ENCODE measurements at places on chromosomes 5 and 9.

DNA sequence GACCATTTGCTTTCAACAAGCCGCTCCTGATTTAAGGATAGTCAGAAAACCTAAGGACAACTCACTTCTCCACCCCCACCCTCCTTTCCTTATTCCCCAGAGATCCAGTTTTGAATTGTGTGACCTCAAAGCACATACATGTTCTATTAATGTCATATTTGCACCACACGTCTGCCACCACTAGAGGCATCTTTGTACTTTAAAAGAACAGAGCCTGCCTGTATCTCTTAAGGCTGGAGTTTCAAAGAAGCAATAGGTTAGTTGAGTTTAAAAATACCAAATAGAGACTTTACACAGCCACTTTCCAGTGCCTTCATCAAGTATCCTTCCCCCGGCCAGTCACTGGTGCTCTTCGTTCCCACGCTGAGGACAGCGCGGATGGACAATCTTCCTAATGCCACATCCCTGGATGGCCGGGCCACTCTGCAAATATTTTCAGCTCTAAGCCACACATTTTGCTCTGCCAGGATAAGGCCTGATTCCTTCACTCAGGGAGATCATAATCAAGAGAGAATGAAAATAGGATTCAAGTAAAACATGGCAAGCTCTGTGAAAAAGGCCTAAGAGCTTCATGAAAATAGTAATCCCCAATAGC, 146.3 kb downstream of the SNCAIP start:
- peak; percentile 7 for DNase-seq

- no peak for DNase-seq
Observed at GRCh38 chr5:151432210-151432609, 15.2 kb upstream of the SLC36A1 start.

DNA sequence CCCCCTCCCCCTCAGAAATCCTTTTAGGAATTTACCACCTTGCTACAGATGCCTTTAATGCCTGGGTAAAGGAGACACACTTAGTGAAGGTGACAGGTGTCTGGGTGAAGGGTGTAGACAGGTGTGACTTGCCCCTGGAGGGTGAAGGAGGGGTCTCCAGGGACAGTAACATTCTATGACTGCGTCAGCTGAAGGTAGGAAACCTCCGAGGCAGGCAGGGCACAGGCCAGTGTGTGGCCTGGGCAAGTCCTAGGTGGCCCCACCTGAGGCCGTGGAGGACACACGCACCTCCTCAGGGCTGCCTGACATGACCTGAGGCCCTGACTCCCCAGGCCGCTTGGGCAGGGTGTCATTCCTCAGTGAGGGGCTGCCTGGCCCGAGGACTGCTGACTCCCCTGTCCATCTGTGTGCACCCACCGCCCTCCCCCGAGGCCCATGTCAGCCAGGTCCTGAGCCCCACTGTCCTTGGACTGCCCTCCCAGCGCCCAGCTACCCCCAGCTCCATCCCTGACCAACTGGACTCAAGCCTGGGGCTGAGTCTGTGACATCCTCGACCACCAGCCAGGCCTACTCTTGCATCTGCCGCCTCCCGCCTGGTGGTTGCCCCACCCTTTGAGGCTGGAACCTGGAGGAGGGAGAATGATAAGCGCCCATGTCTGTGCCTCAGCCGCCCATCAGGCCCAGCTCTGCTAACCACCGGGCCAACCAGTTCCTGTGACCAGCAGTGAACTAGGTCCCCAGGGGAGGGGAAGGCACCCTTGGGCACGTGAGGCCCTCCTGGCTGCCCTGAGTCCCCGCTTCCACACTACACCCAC, 18.4 kb downstream of the CARD19 start:
- no peak for DNase-seq

- no peak for DNase-seq
Observed at GRCh38 chr9:77965445-77966123, 66.0 kb downstream of the GNAQ start.

- no peak for DNase-seq
Observed at GRCh38 chr5:87829217-87829551, 416.5 kb upstream of the CCNH start.

GRCh38 chr5:82698026-82698425, 379.2 kb downstream of the TMEM167A start:
- no peak for DNase-seq

- DNase-seq, result peak; percentile 52
Observed at GRCh38 chr5:171387970-171388815, 544 bp downstream of the NPM1 start.

DNA sequence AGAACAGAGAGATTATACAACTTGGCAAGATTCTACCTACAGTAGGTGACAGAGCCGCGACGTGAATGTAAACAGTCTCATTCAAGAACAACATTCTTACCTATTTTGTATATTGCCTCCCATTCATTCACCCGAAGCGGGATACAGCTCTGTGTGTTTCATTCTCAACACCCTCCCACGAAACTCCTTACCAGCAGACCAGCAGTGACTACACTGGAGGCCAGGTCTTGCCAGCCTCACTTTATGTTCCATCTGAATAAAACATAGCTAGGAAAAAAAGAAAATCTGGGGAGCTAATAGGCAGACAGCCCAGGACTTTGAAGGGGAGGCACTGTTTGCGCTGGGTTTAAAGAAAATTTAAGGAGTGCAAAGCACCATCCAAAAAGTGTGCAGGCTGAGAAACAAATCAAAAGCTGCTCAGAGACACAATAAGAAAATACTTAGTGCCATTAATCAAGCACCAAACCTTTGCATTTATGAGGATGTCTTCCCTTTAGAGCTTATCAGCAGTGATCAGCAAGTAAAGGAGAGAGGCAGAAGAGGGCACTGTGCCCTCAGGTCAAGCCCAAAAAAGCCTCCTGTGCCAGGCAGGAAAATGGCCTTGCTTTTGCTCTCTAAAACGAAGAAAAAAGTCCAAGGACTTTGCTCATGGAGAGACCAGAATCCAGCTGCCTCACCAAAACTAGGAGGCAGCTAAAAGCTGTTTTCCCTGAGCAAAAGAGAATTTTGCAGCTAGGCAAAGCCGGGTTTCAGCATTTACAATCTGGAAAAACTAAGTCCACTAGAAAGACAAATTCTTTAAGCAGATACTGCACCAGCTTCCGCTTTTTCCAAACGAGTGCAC, 295.1 kb downstream of the BNC2 start:
- no peak for DNase-seq

GRCh38 chr5:35324201-35324600, 93.9 kb upstream of the PRLR start:
- DNase-seq, result no peak

GRCh38 chr5:57895766-57896165, 413.2 kb upstream of the ACTBL2 start:
- no peak for DNase-seq

GRCh38 chr9:134732392-134733110, 90.9 kb downstream of the COL5A1 start:
- no peak for DNase-seq

DNA sequence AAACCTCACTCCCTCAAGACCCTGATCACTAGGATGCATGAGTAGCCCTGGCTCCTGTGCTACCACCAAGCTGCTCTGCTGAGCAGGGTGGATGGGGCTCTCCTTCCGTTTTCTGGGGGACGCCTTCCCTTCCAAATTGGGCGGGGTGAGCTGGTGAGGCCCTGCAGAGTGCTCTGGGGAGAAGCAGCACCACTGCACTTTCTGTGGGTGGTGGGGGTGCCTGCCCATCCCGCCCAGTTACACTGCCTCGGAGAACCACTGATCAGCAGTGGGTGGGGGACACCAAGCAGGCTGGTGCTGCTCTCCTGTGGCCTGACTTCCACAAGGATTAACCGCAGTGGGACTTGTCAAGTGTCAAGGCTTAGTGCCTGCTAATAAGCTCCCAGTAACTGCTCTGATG, 19.0 kb downstream of the GFPT2 start:
- DNase-seq, result no peak

DNA sequence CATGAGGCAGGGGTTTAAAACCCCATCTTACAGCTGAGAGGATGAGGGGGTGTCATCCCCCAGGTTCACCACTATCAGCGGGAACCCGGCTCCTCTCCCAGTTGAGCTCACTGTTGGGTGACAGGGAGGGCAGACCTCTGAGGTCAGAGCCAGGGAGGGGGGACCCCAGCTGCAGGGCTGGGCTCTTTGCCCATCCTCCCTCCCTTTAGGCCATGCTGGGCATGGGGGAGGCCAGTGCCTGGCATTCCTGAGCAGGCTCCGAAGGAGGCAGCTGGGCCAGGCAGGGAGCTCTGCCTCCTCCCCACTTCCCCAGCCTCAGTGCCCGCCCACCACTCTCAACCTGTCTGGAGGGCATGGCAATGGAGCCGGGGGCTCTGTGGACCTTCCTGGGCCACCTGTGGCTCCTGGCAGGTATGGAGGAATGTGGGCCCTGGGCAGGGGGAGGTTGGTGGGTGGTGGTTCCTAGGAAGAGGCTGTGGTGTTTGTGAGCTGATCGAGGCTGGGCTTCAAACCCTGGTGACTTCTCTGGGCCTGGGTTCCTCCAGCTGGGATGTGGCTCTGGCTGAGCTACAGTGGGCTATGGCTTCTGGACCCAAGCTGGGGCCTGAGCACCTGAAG, 12.6 kb downstream of the CRB2 start:
- no peak for DNase-seq
